Lower leg skin (tissue), 4 donors: ENCODE measurements at places on chromosomes 2 and 18. TPM values are rescaled to one million over a fixed set of nuclear protein-coding genes. Genes with fewer than 3 reads are reported as not detected.

The GNAL gene
- total RNA-seq, result 13.9 TPM

- DNase-seq, result no peak
Observed at GRCh38 chr18:58844871-58845270, 19.8 kb upstream of the ZNF532 start.

The ALPI gene
- not detected for total RNA-seq

DNA sequence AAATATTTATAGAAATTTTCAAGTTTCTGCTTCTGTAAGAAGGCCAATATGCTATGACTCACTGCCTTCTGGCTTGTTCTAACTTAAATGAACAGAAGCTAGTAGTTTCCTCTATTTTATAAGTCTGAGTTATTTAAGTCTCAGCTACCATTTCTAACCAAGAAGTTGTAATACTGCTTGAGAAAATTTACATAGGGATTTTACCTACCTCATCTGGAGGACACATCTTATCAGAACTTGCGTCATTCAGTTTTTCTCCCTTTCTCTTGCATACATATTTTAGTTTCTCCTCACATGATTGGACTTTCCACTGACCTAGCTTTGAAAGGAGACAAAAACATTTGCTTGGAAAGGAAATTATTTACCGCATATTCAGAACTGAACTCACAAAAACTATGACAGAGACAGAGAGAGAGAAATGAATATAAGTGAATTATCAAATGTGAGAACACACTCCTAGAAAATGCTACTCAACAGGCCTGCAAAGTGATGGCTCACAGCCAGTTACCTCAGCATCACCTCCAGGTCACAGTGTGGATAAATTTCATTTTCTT, 81.1 kb upstream of the CD302 start:
- no peak for DNase-seq

GRCh38 chr18:9106094-9106493, 3.6 kb downstream of the NDUFV2 start:
- DNase-seq, result no peak

The TMEM169 gene
- 0.04 TPM for total RNA-seq

GRCh38 chr2:239965318-239965717, 59.8 kb downstream of the NDUFA10 start:
- DNase-seq, result no peak

DNA sequence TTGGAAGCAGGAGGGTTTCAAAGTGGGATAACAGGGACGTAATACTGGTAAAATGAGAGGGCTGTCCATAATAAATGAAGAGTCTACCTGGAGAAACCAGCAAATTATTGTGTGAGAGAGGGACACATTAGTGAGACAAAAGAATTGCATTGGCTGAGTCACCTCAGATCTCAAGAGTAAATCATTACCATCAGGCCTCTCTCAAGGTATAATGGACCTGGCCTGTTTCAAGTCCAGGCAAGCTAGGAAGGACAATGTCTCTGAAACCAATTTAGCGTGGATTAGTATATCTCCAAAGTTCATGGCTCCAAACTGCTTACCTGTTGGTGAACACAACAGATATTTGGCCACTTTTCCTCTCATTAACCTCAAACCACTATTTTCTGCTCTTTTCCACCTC, 471.4 kb downstream of the CMPK2 start:
- DNase-seq, result no peak

The G6PC2 gene
- total RNA-seq, result not detected

GRCh38 chr2:64932371-64933216, 56.6 kb upstream of the SLC1A4 start:
- DNase-seq, result no peak

- no peak for DNase-seq
Observed at GRCh38 chr2:38264396-38265221, 112.5 kb downstream of the ATL2 start.

DNA sequence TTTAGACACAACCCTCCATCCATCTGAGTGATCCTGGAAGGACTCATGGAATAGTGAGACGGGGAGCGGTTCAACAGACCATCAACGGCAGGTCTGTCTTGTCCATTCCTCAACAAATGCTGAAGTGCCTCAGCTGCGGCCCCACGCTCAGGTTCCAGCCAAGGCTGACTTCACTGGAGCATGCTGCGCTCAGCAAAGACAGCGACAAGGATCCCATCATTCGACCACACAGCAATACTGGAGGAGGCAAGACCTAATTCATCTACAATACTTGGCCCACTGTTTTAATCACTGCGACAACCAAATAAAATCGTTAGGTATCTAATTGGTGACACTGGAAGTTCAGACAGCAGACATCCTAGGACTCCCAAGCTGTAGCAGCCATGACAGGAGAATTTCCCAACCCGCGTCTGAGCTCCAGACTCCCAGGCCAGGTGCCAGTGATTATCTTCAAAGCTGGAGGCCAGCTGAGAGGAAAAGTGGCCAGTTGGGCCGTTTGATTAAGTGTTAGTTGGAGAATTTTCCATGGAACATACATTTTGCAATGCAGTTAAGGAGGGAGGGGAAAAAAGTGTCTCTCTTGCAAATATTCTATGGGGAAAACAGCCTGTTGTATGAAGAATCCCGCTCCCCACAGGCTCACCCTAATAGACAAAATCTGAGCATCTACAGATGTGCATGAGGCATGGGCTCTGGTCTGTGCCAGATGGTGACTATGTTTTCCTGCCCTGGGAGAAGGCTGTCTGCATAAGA, 92.5 kb upstream of the SLC35G4 start:
- DNase-seq, result no peak

The SGO2 gene
- total RNA-seq, result 3.5 TPM

The MRO gene
- not detected for total RNA-seq

- no peak for DNase-seq
Observed at GRCh38 chr18:64519201-64519600, 370.3 kb upstream of the LINC00305 start.

The COL3A1 gene
- 28.0 TPM for total RNA-seq

- peak; percentile 97 for DNase-seq
Observed at GRCh38 chr2:127398239-127398590, 10.4 kb upstream of the MAP3K2 start.

The TYW5 gene
- 7.4 TPM for total RNA-seq

- no peak for DNase-seq
Observed at GRCh38 chr2:152443771-152444170, 108.8 kb downstream of the FMNL2 start.

The FMNL2 gene
- 18.3 TPM for total RNA-seq

- no peak for DNase-seq
Observed at GRCh38 chr18:35106845-35107148, 65.6 kb downstream of the MAPRE2 start.

GRCh38 chr2:96144481-96145035, 682 bp downstream of the DUSP2 start:
- DNase-seq, result no peak

GRCh38 chr18:74631212-74631611, 33.5 kb downstream of the ZNF407 start:
- DNase-seq, result no peak

GRCh38 chr2:210480764-210481163, 4.2 kb upstream of the LANCL1 start:
- no peak for DNase-seq

DNA sequence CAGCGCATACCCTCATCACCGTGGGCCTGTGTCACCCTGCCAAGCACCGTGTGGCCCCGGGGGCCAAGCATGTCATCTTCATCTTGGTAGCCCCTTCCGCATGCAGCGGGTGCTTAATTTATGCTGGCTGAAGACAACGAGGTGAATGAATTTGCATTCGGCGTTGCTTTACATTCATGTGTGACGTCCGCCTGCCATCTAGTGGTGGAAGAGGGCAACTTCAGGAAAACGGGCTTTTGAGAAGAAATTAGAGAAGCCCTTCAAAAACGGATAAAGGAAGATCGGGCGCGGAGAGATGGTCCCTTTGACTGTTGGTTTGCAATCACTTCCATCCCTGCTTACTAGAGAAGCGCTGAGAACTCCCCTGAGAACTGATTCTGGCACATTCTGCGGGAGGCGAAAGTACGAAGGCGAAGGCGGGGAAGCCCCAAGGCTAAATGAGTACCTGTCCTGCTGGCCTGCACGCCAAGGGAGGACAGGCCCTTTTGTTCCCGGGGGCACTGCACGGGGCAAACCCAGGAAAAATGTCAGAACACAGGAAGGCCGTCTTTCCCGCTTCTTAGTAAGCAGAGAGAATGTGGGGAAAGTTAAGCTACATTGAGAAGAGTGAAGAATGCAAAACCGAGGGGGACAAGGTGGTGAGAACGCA, 145.9 kb downstream of the ZNF516 start:
- peak; percentile 55 for DNase-seq

DNA sequence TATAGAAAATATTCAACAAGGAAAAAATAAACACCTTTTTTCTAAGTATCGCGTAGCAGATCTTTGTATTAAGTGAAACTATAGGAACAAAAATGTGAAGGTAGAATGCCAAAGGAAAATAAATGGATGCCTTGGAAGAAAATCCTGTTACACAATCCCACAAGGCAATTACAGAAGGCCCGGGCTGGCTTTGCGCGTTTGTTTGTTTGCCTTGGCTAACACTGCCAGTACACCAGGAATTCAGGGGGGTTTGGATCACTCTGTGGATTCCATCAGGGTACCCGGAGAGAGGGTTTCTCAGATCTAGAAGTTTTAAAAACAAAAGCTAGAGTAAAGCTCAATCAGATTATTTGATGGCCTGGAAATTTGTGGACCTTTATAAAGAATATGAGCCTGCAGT, 478.3 kb downstream of the FBXO15 start:
- no peak for DNase-seq

DNA sequence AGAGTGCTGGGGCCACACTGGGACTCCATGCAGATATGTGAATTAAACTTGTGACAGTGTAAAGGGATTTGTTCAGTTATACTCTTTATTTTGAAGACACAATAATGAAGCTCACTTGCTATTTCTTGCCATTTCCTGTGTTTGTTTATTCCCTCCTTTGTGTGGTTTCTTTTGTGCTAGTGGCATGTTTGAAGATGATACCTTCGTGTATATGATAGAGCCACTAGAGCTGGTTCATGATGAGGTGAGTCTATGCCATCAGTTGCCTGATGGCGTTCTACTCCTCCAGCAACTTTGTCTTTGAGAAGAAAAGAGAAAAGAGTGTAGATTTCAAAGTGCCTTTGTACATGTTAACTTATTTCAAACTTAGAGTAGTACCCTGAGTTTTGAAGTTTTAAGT, 99.2 kb upstream of the FAM237A start:
- DNase-seq, result no peak

DNA sequence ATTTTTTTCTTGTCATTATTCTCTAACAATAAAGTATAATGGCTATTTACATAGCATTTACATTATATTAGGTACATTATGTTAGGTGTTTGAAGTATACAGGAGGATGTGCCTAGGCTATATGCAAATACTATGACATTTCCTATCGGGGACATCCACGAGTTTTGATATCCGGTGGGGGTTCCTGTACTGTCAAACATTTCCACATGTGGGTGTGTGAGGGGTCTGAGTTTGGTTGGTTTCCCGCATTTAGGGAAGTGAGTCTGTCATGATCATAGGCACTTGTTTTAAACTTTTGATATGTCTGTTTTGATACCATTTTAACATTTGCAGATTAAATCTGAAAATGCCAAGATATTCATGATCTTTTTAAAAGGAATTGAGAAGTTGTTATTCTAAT, 76.0 kb downstream of the CEP192 start:
- no peak for DNase-seq

GRCh38 chr2:222862106-222862908, 1.5 kb downstream of the ACSL3 start:
- DNase-seq, result no peak
